Central memory CD4-positive, alpha-beta T cell (primary cell): ENCODE measurements at places on chromosomes 3 and 15.

GRCh38 chr3:195224980-195225580 is 45.9 kb downstream of the XXYLT1 start:
- no peak for DNase-seq

DNA sequence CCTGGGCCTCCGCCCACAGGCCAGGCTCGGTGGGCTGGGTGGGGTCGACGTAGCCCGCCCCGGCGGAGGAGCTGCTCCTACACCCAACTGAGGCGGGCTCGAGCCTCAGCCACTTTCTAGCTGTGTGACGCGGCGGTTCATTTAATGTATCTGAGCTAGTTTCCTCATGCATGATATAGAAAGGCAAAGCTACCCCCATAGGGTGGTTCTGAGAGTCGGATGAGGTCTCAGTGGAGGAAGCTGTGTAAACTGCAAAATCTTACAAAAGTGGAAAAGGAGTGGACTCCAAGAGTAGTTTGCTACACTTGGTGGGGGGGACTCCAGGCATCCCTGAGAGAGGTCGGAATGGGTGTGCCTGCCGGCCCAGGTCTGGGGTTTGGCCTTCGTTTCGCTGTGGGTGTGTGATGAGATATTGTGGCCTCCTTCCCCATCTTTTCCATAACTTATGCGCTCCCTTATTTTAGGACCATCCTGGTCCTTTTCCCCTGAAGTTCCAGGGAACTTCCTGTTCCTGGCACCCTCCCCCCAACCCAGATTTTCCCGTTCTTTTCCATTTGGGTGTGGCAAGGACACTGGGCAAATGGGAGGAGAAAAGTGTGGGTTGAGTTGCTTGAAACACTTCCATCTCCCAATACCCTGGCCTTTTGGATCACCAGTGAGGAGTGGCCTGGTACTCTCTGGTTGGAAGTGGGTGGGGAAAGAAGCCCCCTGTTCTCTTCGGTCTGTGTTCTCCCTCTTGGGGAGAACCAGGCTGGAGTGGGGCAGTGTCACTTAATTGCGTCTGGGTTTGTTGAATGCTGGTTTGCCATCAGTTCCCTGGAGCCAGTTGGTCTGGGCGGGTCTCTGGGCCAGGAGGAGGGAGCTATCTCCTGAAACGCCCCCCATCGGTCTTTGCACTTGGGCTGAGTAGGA is 1.1 kb downstream of the PDIA5 start:
- peak; percentile 1 for DNase-seq

DNA sequence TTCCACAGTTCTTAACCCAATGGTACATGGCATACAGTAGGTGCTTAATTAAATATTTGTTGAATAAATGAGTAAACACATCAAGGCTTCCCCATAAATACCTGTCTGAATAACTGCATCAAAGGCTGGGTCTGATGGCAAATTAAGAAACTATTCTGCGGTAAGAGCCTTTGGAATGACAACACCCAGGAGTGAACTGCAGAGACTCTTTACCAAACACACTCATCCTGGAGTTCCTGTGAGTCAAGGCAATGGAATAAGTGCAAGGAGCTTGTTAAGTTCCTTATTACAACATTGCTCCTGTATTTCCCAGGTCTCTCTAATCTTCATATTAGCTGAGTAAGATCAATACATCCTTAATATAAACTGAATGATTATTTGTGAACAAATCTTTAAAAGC is 119.9 kb upstream of the STT3B start:
- no peak for DNase-seq

- DNase-seq, result no peak
Observed at GRCh38 chr15:90040618-90041017, 39.5 kb downstream of the ZNF710 start.

- DNase-seq, result no peak
Observed at GRCh38 chr15:71807691-71808091, 2.7 kb upstream of the NR2E3 start.

DNA sequence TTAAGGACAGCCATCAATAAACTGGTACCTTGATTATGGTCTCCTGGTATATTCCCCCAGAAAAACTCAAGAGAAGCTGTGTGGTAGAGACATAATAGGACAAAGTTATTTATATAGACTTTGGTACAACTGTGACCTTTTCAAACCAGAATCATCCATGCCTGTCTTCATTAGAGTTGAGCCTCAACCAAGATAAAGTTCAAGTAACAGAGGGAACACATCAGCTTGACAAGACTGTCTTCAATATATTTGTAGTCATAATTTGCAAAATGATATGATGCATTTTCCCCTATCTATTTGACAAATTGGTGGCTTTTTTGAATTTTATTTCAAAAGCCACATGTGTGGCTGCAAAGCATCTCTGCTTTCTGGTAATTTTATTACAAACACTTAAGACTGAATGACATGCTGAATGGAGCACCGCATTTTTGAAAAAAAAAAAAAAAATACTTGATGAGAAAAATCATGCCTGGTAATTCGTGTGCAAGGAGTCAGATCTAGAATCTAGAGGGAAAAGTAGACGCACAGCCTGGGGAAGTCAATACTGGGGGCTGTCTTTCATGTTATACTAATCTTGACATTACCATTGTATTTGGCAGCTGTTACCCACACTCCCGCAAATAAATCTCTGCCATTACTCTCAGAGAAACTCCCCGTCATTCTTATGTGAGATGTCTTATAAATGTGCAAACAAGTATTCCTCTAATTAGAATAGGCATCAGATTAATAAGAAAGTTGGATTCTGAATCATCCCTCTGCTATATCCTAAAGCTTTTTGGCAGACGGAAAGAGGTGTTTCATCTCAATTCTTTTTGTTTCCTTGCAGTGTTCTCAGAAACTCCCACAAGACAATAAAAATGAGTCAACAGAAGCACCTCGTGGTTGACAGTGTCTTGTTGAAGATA is 554.8 kb upstream of the CBLB start:
- DNase-seq, result no peak

DNA sequence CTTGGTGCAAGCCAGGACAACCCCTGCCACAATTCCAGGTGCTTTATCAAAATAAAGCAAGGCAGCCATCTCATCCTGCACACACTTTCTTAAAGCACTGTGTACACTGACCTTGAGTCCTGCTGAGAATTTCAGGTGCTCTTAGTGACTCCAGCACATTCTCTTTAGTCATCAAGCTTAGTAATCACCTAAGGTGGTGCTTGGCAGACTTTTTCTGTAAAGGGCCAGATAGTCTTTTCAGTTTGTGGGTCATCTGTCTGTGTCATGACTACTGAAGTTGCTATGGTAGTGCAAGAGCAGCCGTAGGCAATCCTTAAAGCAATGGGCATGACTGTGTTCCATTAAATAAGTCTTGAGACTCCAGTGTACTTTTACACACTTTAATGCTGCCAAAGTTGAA is 36.4 kb downstream of the RIOX2 start:
- DNase-seq, result no peak

GRCh38 chr3:40845447-40845846 is 320.7 kb downstream of the ZNF621 start:
- DNase-seq, result no peak

DNA sequence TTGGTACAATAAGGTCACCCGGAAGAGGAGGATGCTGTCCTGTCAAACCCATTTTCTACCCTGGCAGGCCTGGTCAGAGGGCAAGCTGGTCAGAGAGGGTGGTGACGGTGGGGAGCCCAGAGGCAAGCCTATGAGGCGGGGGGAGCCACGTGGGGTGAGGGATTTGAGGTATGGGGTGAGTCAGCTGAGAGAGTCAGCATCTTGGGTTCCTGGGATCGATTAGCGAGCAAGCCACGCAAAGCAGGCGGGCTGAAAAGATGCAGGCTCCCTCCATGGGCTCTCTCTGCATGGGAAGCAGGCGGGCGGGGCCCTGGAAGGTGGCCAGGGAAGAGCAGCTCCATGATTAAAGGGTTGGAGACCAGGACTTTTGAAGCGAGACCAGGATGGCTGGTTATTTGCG is 48.1 kb downstream of the MAGEF1 start:
- no peak for DNase-seq

DNA sequence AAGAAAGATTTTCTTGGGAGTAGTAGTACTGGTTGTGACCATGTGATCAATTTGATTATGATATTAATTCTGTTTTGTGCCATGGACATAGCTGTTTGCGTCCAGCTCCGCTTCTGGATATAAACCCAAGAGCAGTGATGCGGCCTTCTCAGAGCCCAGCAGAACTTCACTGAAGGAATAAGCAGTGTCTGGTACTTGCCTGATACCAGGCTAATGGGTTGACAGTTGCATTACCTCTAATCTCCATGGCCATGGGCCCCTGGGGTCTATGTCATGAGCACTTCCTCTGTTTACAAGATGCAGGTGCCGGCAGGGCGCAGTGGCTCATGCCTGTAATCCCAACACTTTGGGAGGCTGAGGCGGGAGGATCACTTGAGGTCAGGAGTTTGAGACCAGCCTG is 36.3 kb upstream of the RAB6B start:
- DNase-seq, result no peak
